ENCODE measurements at places on chromosomes 12 and 14.
A peak's percentile ranks its signal among the peaks of the same experiment; 100 is the strongest.

DNA sequence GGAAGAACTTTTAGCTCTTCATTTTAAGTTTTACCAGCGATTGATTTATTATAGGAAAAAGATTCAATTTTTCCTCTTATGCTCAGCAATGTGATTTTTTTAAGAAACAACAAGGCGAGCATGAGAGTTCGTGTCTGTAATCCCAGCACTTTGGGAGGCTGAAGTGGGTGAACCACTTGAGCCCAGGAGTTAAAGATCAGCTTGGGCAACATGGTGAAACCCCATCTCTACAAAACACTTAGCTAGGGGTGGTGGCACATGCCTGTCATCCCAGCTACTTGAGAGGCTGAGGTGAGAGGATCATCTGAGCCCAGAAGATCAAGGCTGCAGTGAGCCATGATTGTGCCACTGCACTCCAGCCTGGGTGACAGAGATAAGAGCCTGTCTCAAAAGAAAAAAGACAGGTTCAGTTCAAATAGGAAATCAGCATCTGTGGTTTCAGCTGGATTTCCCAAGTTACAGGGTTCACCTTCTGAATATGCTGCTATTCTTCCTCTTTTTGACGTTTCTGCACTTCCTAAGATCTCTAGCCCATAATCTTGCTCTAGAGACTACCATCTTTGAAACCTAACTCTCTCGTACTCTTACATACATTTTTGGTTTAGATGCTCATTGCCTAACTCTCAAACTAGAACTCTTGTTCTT is 274.7 kb downstream of the SEC23A start:
- DNase-seq = no peak

GRCh38 chr14:104247336-104248202 is 109.2 kb downstream of the KIF26A start:
- no peak for DNase-seq

DNA sequence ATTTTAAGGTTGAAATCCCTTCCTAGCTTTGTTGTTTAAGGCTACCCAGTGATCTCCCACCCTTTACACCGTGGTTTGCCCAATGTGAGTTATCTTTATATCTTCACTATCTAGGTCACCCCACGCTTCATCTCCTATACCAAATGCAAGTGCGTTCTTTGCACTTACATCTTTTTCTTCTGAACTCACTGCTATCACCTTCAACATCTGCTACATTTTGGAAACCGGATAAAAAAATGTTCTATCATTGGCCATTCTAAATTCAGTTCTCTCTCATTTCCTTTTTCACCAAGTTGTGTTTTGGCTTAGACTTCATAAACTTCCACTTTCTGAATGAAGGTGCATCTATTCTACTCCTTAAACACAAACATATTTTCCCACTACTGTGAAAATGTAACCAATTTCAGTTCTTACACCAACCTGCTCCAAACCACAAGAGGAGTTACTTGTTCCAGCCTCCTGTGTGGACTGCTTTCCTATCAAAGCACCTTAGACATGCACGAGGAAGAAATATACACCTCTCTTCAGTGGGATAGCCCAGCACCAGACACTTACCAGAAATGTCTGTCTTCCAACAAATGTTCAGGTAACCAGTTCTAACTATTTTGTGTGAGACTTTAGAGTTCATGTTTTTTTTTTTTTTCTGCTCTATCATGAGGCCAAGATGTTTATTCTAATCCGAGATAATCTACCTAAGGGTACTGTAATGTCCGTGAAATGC is 21.9 kb downstream of the CLEC9A start:
- DNase-seq = no peak

DNA sequence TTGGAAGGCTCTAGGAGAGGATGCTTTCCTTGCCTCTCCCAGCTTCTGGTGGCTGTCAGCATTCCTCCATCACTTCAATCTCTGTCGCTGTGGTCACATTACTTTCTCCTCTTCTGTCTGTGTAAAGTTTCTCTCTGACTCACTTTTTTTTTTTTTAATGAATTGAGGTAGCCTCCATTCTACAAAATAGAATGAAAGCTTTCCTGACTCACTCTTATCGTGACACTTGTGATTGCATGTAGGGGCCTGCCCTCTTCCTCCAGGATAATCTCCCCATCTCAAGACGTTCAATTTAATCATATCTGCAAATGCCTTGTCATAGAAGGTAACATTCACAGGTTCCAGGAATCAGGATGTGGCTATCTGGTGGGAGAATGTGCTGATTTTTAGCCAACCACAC is 153.5 kb upstream of the HMGA2 start:
- no peak for DNase-seq

DNA sequence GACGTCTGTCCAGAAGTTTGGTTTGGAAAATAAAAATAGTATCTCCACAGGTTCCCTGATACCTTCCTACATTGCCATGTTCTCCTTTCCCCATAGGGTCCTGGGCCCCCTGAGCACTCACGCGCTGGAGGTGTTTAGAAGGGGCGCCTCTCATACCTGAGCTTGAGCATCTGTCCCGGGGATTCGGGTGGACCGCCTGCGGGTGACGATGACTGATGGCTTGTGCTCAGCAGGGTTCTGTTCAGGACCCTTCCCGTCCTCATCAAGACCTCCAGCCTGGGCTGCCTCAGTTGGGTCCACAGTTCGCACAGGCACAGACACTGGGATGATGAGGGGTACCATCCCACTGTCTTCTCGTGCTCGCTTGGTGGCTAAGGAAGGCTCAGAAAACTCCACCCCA is 22.7 kb upstream of the PNMA1 start:
- no peak for DNase-seq

DNA sequence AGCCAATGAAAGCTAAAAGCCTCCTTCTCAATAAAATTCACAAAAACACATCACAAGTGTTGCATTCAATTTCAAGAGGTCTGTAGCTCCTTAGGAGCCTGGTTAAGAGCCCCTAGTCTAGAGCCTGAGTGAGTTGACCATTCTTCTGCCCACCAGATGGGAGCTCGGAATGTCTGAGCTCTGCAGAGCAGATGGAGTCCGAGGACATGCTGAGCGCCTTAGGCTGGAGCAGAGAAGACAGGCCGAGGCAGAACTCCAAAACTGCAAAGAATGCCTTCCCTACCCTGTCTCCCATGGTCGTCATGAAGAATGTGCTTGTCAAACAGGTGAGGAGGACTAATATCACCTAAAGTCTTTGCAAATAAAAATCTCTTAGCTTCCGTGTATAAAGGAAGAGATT is 11.6 kb downstream of the CIPC start:
- DNase-seq = no peak

GRCh38 chr12:11543457-11544158 is 105.9 kb upstream of the ETV6 start:
- DNase-seq = no peak

- DNase-seq = peak; percentile 93
Observed at GRCh38 chr14:57492859-57493258, 798 bp downstream of the CCDC198 start.

DNA sequence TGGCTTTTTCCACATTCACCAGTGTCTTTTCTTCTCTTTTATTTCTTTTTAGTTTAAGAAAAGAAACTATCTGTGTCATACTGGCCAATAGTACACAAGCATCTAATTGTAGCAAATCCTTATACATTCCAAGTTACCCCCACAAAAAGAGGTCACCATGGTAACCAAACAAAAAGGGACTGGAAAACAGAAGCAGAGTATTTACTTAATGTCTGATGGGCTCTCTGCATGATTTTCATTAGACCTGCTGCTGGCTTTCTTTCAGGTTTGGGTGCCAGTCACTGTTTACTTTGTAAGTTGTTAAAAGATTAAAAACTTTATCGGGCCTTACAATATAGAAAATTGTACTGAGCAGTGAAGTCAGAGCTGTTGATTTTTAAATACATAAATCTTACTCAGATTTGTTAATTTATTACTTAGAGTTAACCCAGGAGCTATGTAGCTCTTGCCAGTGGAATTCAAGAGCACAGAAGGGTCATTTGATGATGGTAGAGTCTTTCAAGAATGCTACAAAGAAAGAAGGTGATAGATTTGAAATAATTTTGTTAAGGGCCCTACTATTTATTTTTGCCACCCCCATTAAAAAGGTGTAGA is 123.9 kb downstream of the BRMS1L start:
- no peak for DNase-seq

DNA sequence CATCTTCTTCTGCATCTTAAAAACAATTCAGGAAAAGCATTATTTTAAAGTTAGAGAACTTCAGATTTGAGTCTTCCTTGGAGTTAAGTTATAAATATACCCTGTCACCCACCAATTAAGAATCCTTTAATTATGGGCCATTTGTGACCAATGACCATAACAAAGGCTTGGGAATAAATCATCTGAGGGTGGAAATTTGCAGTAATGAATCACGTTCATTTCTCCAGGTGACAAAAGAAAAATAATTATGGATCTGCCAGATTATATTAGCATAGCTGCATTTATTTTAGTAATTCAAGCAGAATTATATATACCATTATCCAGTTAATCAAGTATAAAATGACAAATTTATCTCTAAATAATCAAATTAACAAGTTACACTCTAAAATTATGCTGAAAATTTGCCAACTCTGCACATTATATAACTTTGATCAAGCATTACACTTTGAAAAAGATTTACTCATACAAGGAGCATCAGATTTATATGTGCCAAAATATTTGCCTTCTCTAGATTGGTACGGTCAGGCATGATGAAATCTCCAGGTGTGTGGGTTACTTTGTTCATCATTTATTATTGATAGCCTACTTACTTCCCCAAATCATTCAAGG is at the start of gene OR4K14:
TSS of gene OR4K14 (minus strand) at position 51 of the 609 bp plus-strand sequence. CDS start 4,114 bp downstream, outside the sequence.
- DNase-seq = no peak

- no peak for DNase-seq
Observed at GRCh38 chr12:50187084-50187900, 20.1 kb upstream of the CERS5 start.

DNA sequence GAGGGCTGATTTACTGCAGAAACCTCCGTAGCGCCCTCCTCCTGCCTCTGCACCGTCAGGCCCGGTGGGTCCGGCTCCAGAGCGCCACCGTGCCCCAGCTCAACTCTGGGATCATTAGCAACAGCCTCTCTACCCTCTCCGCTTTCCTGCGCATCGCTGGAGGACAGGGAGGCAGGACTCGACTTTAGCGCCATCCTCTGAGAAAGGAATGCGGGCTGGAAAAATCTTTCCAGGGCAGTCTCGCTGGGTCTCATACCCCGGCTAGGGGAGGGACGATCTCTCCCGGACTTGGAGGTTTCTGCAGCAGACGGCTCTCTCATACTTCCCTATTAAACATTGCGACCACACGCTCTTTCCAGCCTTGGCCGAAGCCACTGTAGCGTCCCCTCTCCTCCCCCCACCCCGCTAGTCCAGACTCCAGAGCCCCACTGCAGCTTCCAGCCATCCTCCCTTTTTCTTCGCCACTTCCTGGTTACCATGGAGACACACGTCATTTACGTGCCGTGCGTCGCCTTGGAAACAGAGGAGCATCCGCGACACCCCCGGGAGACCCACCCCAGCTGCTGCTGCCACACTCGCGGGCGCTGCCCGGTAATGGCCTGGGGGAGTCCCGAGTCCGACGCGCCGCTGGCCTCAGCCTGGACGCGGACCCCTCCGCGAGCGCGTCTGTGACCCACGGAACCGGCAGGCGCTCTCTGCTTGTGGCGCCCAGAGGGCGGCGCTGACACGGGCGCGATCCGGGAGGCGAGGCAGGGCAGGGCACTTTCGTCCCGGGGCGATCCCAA is at the start of gene CCDC184:
TSS of gene CCDC184 (plus strand) at position 554 of the 785 bp plus-strand sequence. CDS start 479 bp downstream, outside the sequence.
- peak; percentile 80 for DNase-seq

GRCh38 chr14:23094666-23095195 is at the start of gene ACIN1:
TSS of gene ACIN1 (minus strand) at chr14:23095136. CDS start at chr14:23095112, 24 bp downstream.
- DNase-seq = peak; percentile 77

DNA sequence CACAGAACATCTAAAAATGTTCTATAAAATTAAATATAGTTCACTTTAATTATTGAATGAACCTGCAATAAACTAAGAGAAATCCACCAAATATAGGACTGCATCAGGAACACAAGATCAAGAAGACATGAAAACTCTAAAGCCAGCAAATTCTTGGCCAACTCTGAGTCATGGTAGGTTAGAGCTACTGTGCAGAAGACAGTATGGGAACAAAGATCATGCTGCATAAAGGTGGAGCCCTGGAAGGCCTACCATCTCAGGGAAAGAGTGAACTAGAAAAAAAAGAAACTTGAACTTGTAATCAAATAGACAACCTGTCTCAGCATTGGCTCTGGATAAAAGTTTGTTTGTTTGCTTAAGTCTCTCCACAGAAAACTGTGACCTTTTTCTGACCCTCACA is 66.9 kb upstream of the CNOT2 start:
- DNase-seq = no peak

DNA sequence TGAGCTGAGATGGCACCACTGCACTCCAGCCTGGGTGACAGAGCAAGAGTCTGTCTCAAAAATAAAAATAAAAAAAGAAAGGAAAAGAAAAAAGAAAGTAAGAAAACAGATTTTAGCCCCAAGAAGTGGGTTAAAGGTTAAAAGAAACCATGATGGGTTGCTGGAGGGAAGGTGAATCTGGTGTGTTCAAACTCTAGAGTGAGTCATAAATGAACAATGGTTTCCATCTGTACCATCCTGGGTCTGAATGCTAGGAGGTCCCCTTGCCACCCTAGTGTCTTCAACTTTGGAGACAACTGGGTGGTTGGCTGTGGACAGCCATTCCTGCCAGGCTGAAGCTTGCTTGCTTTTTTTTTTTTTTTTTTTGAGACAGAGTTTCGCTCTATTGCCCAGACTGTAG is 1.6 kb upstream of the RPS26 start:
- no peak for DNase-seq

- DNase-seq = no peak
Observed at GRCh38 chr12:38850461-38850860, 54.9 kb downstream of the CPNE8 start.

DNA sequence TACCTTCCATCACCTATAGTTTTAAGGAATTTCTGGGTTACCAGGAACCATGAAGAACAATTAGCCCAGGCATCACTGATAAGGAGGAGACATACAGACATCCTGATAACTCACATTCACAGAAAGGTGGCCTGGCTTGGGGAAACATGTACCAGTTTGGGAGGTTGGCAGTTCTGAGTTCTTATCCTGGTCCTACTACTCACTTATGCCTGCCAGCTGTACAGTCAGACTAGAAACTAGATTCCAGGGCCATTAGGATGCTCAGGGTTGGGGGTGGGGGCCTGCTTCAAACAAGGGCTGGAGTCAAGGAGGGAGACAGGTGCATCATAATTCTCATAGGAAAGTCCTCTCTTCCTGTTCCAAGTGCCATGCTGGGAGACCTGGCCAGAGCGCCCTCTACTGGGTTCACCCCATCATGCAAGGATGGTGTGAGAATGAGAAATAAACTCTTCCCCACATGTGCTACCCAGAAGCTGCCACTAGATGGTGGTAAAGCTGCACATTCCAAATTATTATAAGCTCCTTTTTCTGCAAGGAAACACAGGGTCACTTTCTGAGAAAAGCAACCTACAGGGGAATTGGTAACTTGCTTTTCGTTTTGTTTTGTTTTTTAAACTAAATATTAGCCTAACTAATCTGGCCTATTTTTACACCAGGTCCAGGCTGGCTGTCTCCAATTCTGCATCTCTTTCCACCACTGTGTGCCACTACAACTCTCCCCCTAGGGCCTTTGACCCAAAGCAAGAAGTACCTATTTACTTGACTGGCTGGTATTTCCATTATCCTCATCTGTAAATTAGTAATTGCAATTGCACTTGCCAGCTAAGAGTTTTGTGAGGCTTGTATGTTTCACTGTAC is 14.5 kb downstream of the OAS2 start:
- peak; percentile 84 for DNase-seq

Measured in ACHN (cell line).